ENCODE measurements at places on chromosomes 4 and X.

DNA sequence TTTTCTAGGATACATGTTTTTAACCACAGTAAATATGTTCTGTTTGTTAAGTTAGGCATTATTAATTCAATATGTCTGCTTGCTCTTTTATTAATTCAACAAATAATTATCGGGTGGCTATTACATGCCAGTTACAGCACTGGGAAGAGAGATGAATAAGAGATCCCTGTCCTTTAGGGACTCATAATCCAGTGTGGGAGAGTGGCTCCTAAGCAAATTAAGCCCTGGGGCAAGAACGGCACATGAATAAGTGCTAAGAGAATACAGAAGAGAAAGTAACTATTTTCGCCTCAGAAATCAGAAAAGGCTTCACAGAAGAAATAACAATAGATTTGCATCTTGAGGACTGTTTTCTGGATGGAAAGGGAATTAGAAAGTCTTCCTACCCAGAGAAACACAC lies 236.7 kb downstream of the NR3C2 start:
- DNase-seq: no peak

GRCh38 chrX:111830571-111830970 lies 45.4 kb upstream of the TRPC5OS start:
- no peak for DNase-seq

DNA sequence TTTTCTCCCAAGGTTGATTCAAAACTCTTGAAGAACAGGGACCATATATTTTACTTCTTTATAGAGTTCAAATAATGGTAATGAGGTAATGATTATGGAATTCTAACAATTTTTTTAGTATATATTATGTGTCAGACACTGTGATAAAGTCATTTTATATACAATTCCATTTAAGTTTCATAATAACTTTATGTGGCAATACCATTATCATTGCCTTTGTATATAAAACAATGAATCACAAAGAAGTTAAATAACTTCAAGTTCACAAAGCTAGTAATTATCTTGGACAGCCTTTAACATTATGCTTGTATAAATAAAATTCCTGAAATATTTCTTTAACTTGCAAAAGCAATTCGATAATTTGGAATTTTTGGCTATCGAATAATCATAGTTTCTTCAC lies 20.6 kb downstream of the MAGEC1 start:
- DNase-seq: no peak

GRCh38 chr4:55069248-55069647 lies 56.1 kb downstream of the KDR start:
- DNase-seq: no peak

DNA sequence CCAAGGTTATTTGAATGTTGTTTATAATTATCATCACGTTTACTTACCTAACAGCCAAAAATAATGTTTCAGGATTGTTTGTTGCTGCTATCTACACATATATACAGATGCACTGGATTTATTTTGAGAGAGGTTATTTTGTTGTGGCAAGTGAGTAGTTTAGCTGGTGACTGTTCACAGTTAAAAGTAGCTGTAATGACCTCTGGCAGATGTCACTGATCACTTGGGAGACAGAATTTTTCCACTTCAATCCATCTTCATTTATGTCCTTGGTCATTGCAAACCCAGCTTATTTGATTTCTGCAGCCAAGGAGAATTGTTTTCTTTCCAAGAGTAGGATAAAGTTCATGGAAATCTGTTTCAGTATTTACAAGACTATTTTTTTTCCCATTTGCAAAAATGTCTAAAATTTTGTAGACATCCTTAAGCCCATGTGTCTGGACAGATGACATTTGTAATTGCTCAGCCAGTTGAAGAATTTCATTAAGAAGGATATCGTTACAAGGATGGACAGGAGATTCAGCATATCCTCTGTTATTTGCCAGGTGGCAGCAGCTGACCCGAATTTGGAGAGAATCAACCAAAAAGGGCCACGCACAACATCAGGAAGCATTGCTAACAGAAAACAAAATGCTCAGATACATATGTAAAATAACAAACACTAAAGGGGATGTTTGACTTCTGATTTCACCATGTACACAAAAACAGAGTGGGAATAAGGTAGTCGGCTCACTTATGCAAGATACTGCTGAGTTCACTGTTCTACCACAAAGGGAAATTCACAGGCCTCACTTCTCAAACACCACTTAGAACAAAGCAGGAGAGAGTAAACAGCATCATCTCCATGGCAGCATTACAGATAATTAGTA lies 64.5 kb downstream of the GPRIN3 start:
- DNase-seq: no peak
